Activated T-cell treated with anti-CD3 and anti-CD28 coated beads, Interleukin-2, amount 50 U/mL, for 72 hours (primary cell): ENCODE measurements at places on chromosomes 2 and 18. TPM values are rescaled to one million over a fixed set of nuclear protein-coding genes. Genes with fewer than 3 reads are reported as not detected.

The COLEC12 gene
- not detected for total RNA-seq

The GPBAR1 gene
- 0.76 TPM for total RNA-seq

The IL36B gene
- not detected for total RNA-seq

The CNOT9 gene
- total RNA-seq, result 82.9 TPM

The MROH2A gene
- not detected for total RNA-seq

The C2orf72 gene
- total RNA-seq, result 0.84 TPM

The DNPEP gene
- 61.5 TPM for total RNA-seq

DNA sequence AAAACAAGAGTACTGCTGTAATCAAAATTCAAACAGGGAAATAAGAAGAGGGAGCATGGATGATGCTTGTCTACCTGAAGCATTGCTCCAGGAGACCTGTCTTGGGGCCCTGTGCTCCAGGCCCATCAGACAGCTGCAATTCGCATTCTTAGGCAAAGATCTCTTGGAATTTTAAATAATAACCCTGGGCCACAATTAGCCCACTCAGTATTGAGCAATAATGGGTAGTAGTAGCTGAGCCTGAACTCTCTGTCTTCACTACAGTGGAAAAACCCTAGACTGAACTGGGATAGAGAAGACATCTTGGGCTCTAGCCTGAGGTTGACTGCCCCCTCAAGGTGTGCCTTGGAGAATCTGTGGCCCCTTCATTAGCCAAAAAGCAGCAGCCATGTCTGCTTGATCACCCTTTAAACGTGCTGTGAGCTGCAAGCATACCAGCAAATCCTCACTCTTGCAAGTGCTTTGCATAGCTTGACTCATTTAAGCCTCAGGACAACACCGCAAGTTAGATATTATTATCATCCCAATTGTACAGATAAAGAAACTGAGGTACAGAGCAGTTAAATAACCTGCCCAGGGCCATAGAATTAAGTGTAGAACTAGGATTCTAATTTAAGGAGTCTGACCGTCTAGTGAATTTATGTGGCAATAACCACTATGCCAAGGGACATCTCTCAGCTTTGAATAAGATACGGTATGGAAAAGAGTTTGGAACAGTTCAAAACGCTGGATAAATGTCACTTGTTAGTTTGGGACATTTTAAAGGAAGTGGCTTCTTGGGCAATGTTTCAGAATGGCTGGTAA lies 69.0 kb downstream of the DDX1 start:
- peaks cover 7% of the 10 kb centered on the region for H3K27me3 ChIP-seq
- DNase-seq, result no peak
- no peaks in the 10 kb centered on the region for H3K4me1 ChIP-seq
- H3K4me3 ChIP-seq, result no peak overlapping the region

- H3K27ac ChIP-seq, result no peak overlapping the region
- H3K36me3 ChIP-seq, result peaks cover 5% of the 10 kb centered on the region
- no peaks in the 10 kb centered on the region for H3K27me3 ChIP-seq
- no peak for DNase-seq
- no peaks in the 10 kb centered on the region for H3K4me1 ChIP-seq
Observed at GRCh38 chr18:36814994-36815393, 13.8 kb downstream of the TPGS2 start.

DNA sequence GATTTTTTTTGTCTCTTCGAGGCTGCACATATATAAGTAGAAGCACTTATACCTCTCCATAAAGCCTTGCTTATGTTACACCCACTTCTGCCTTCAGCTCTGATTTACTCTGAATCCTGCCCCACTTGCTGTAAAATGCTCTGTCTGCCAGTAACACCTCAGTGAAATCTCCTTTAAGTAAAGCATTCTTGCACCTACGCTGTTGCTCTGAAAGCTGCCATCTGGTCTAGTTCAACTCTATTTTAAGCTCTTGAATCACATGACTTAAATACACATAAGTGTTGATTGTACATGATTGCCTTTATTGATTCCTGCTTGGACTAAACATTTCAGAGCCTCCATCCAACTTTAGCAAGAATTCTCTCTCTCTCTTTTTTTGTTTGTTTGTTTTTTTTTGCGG lies 609.0 kb upstream of the CELF4 start:
- no peak overlapping the region for H3K27ac ChIP-seq
- no peak for DNase-seq
- H3K4me3 ChIP-seq, result no peak overlapping the region
- no peaks in the 10 kb centered on the region for H3K4me1 ChIP-seq

DNA sequence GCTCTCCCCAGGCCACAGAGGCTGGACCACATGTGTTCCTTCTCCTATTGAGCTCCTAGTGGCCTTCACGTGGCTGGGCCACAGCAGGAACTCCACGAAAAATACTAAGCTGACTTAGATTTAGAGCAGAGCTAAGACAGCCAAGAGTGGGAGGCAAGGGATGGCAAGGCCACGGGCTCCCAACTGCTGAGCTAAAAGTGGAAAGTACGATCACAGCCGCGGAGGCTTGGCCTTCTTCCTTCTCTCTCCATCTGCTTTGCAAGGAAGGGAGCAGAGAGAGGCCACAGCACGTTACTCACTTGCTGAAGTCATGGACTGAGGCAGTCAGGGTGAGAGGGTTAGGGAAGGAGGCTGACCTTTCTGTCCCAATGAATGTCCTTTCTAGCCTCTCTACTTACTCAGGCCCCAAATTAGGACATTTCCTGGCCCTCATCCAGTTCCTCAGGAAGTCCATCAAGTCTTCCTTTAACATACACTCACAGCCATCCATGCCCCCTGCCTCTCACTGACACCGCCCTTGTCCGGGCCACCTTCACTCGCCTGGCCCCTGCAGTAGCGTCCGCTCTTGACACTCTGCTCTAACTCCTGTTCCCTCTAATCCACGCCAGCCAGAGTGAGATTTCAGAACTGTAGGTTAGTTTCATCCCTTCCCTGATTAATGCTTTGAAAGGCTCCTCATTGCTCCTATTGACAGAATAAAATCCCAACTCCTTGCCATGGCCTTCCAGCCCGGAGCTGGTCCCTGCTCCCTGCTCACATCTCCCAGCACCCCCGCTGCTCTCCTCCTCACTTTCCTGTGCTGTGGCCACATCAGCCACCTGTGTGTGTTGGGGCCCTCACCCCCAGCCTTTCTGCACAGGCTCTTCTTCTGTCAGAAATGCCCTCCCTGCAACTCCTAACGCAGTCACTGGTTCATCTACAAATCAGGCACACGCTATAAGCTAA lies 204.2 kb downstream of the CYP26B1 start:
- no peaks in the 10 kb centered on the region for H3K27me3 ChIP-seq
- H3K27ac ChIP-seq, result no peak overlapping the region
- DNase-seq, result no peak
- H3K4me1 ChIP-seq, result no peaks in the 10 kb centered on the region

GRCh38 chr2:27839022-27839618 lies 51.1 kb downstream of the RBKS start:
- no peak for DNase-seq
- no peaks in the 10 kb centered on the region for H3K27me3 ChIP-seq
- no peaks in the 10 kb centered on the region for H3K36me3 ChIP-seq
- no peaks in the 10 kb centered on the region for H3K4me1 ChIP-seq

GRCh38 chr2:82780050-82780449 lies 1679.0 kb downstream of the SUCLG1 start:
- no peak overlapping the region for H3K27ac ChIP-seq
- H3K36me3 ChIP-seq, result no peaks in the 10 kb centered on the region

GRCh38 chr2:167987026-167987425 lies 260.4 kb downstream of the STK39 start:
- no peak overlapping the region for H3K27ac ChIP-seq
- no peak overlapping the region for H3K4me3 ChIP-seq
- H3K27me3 ChIP-seq, result no peaks in the 10 kb centered on the region
- no peak for DNase-seq
- H3K4me1 ChIP-seq, result no peaks in the 10 kb centered on the region

GRCh38 chr2:96821113-96821675 lies 5.1 kb downstream of the CNNM3 start:
- no peak overlapping the region for H3K27ac ChIP-seq
- DNase-seq, result no peak
- peaks cover 44% of the 10 kb centered on the region for H3K4me1 ChIP-seq
- no peaks in the 10 kb centered on the region for H3K27me3 ChIP-seq

DNA sequence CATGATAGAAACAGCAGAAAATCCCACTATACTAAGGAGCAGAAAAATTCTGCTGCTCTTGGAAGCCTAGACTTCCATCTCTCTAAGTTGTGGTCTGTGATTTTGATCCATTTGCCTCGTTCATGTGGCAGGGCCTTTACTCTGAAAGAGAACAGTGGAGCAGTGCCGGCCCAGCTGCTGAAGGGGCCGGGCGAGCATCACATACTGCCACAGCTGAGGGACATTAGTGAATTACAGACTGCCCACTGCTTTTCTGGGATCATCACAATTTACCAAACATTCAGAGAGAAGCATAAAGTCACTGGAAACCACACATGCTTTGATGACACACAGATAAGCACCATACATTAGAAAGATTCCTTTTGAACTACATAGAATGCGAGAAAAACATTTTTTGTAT lies 217.0 kb upstream of the BOD1L2 start:
- H3K27ac ChIP-seq, result no peak overlapping the region
- H3K4me1 ChIP-seq, result peaks cover 16% of the 10 kb centered on the region
- no peaks in the 10 kb centered on the region for H3K36me3 ChIP-seq

GRCh38 chr2:173001664-173002604 lies 73.7 kb upstream of the MAP3K20 start:
- H3K4me1 ChIP-seq, result no peaks in the 10 kb centered on the region
- H3K27me3 ChIP-seq, result peaks cover 5% of the 10 kb centered on the region
- DNase-seq, result no peak
- no peaks in the 10 kb centered on the region for H3K36me3 ChIP-seq
- no peak overlapping the region for H3K4me3 ChIP-seq

- H3K4me3 ChIP-seq, result no peak overlapping the region
- peaks cover 35% of the 10 kb centered on the region for H3K27me3 ChIP-seq
- no peaks in the 10 kb centered on the region for H3K36me3 ChIP-seq
- no peaks in the 10 kb centered on the region for H3K4me1 ChIP-seq
- no peak for DNase-seq
- H3K27ac ChIP-seq, result no peak overlapping the region
Observed at GRCh38 chr2:232387451-232388171, 9.1 kb downstream of the ALPP start.

GRCh38 chr2:143901185-143901842 lies 618.6 kb downstream of the ZEB2 start:
- H3K36me3 ChIP-seq, result no peaks in the 10 kb centered on the region
- H3K27me3 ChIP-seq, result peaks cover 14% of the 10 kb centered on the region
- peak overlapping the region; percentile 6 for H3K4me3 ChIP-seq
- H3K27ac ChIP-seq, result no peak overlapping the region

- DNase-seq, result no peak
- H3K4me3 ChIP-seq, result no peak overlapping the region
- H3K27ac ChIP-seq, result no peak overlapping the region
- H3K27me3 ChIP-seq, result no peaks in the 10 kb centered on the region
- H3K36me3 ChIP-seq, result no peaks in the 10 kb centered on the region
- no peaks in the 10 kb centered on the region for H3K4me1 ChIP-seq
Observed at GRCh38 chr18:27073404-27073830, 111.7 kb downstream of the CHST9 start.

DNA sequence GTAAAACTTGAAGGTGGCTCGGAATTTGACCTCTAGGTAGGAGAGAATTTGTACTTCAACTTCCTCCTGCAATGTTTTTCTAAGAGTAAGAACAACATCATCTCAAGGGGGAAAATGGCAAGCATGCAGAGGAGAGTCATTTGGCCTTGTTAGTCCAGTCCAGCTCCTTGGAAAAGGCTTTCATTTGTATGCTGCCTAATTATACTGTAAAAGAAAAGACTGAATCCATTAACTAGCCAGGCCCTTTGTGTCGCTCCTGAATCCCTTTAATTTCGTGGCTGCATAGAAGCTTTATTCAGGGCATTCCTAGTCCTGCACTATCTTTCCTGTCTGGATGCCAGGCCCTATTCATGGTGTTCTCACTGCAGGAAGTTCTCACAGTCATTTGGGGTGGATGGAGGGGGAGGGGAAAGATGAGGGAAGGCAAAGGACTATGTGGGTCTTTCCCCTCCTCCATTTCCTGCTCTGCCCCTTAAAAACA lies 36.0 kb downstream of the PHLPP1 start:
- H3K27ac ChIP-seq, result no peak overlapping the region
- DNase-seq, result no peak

GRCh38 chr2:135424849-135425248 lies 106.2 kb downstream of the ZRANB3 start:
- peaks cover 9% of the 10 kb centered on the region for H3K36me3 ChIP-seq
- H3K4me1 ChIP-seq, result peaks cover 8% of the 10 kb centered on the region
- H3K27ac ChIP-seq, result no peak overlapping the region
- H3K27me3 ChIP-seq, result no peaks in the 10 kb centered on the region

- H3K36me3 ChIP-seq, result peaks cover 32% of the 10 kb centered on the region
- DNase-seq, result peak; percentile 70
- no peaks in the 10 kb centered on the region for H3K27me3 ChIP-seq
- H3K27ac ChIP-seq, result peak overlapping the region; percentile 12
Observed at GRCh38 chr2:46909771-46910419, 5.7 kb downstream of the MCFD2 start.

DNA sequence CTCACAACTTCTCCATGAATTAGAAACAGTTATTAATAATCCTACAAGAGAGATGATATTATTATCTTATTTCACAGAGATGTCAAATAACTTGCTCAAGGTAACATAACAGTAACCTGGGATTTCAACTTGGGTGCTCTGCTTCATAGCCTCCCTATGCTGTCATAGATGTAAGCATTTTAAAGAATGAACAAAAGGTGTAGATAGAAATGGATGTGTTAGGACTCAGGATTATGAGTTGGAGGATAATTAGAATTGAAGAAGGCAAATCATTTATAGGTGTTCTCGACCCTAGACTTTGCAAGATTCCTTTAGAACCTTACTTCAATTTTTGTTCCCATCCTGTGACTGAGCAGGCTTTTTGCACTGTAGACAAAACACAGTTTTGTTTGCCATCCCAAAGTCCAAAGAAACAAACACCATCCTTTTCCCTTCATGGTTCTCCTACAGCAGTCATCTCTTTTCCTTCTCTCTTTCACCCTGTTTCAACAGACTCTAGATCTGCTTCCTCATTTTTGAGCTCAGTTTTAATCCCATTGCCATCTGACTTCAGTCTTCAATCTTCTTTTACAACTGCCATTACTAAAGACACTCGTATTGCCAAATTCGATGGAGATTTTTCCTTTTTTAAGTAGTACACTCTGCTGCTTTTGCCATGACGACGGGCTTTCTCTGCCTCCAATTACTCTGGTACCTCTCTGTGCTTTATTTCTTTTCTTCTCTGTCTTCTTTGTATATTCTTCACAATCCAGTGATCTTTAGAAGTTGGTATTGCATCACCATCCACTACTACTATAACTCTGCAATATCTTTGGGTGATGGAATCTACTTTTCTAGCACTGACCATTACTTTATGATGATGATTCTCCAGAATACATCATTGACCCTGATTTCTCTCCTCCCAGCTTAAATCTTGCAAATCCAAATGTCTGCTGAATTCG lies 4.5 kb downstream of the HNMT start:
- H3K27ac ChIP-seq, result no peak overlapping the region
